ENCODE measurements at places on chromosomes 2 and 18.

DNA sequence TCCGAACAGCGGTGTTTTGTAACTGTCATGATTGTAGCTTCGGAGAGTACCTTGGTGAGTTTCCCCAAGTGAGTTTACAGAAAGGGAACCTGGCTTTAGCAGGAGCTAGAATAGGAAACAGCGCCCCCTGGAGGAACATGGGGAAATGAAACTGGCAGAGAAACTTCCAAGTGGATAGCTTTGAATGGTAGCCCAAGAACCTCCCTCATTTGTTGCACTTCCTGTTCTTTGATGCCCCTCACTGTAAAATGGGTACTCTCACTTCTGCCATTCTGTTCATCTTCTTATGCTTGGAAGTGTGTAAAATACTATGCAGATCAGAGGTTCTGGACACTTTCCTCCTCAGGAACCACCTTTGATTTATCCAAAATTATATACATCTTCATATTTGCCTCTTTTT lies 36.2 kb downstream of the CHST10 start:
- H3K4me1 ChIP-seq = no peaks in the 10 kb centered on the region
- H3K27ac ChIP-seq = no peak overlapping the region
- no peak overlapping the region for H3K4me3 ChIP-seq
- no peaks in the 10 kb centered on the region for H3K36me3 ChIP-seq
- DNase-seq = peak; percentile 79

DNA sequence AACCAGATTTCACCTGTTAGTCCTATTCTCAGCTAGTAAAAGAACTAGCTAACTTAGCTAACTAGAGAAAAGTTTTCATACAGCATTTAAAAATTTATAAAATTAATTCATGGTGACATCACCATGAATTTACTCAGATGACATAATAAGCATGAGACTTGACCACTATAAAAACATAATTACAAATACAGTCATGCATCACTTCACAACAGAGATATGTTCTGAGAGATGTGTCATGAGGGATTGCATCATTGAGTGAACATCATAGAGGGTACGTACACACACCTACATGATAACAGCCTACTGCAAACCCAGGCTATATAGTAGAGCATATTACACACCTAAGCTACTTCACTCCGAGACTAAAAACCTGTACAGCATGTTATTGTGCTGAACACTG lies 481.3 kb upstream of the CHAC2 start:
- H3K27me3 ChIP-seq = no peaks in the 10 kb centered on the region
- no peak overlapping the region for H3K27ac ChIP-seq
- H3K36me3 ChIP-seq = no peaks in the 10 kb centered on the region
- H3K4me1 ChIP-seq = peaks cover 2% of the 10 kb centered on the region
- no peak overlapping the region for H3K4me3 ChIP-seq

DNA sequence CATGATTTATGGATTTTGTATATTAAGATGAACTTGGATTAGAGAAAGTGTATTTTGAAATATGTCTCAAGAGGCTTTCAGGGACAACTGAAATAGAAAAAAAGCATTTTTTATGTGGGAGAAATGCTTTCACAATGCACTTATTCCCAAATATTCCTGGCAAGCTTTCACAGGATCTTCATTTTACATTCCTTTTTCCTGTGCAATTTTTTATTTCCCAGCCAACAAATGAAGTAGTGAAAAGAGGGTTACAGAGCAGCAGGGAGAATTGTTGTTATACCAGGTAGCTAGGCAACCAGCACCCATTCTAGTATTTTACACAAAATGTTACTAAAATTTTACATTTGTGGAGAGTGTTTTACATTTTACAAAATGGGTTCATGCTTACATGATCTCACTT lies 167.0 kb upstream of the RPRM start:
- no peaks in the 10 kb centered on the region for H3K4me1 ChIP-seq
- H3K36me3 ChIP-seq = no peaks in the 10 kb centered on the region
- DNase-seq = no peak
- H3K27me3 ChIP-seq = no peaks in the 10 kb centered on the region
- no peak overlapping the region for H3K27ac ChIP-seq

DNA sequence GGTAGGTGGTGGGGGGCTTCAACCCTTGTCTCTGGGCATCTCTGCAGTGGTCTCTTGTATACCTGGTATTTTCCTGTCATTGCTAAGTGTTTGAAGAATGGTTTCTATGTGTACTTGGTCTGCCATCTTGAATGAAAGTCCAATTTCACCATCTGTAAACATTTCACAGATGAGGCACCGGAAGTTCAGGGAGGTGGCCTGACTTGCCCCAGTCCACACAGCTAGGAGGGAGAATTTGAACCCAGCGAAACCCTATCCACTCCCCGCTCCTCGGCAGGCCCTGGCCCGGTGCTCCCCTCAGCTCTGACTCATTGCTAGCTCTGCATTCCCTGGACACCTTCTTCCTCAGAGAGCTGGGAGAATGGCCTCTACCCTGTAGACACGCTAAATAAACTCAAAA lies 30.5 kb downstream of the ZAP70 start:
- H3K27me3 ChIP-seq = no peaks in the 10 kb centered on the region
- no peak overlapping the region for H3K4me3 ChIP-seq
- DNase-seq = no peak
- H3K36me3 ChIP-seq = no peaks in the 10 kb centered on the region

GRCh38 chr18:63309422-63309821 lies 10.1 kb downstream of the BCL2 start:
- H3K27me3 ChIP-seq = no peaks in the 10 kb centered on the region
- no peaks in the 10 kb centered on the region for H3K36me3 ChIP-seq
- no peak for DNase-seq
- H3K4me3 ChIP-seq = no peak overlapping the region

DNA sequence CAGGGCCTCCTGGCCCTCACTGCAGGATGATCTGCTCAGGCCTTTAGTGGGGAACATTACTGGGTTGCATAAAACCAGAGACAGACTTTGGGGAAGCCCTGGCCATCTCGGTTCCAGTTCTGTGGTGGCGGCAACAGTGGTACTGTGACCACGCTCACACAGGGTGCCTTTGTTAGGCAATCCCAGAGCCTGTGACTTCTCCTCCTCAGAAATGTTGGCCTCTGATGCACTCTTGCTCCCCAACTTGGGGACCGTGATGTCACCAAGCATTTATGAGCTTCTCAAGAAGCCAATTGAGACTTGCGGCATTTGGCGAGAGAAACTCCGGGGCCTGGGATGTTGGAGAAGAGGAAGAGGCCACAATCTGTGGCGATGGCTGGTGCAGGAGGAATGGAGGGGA lies 80.9 kb upstream of the PKDCC start:
- no peaks in the 10 kb centered on the region for H3K36me3 ChIP-seq
- H3K4me1 ChIP-seq = peaks cover 3% of the 10 kb centered on the region
- no peak overlapping the region for H3K27ac ChIP-seq
- no peaks in the 10 kb centered on the region for H3K27me3 ChIP-seq

GRCh38 chr2:19911808-19912509 lies 10.2 kb upstream of the TTC32 start:
- no peak for DNase-seq
- no peaks in the 10 kb centered on the region for H3K27me3 ChIP-seq
- no peaks in the 10 kb centered on the region for H3K36me3 ChIP-seq
- no peak overlapping the region for H3K27ac ChIP-seq
- H3K4me1 ChIP-seq = no peaks in the 10 kb centered on the region

GRCh38 chr2:88913280-88913679 lies 221.8 kb downstream of the RPIA start:
- H3K4me1 ChIP-seq = no peaks in the 10 kb centered on the region
- no peaks in the 10 kb centered on the region for H3K27me3 ChIP-seq
- H3K27ac ChIP-seq = no peak overlapping the region

- no peak for DNase-seq
- H3K4me1 ChIP-seq = no peaks in the 10 kb centered on the region
- no peaks in the 10 kb centered on the region for H3K36me3 ChIP-seq
- H3K4me3 ChIP-seq = no peak overlapping the region
- no peak overlapping the region for H3K27ac ChIP-seq
Observed at GRCh38 chr2:134611316-134611715, 107.5 kb downstream of the TMEM163 start.

DNA sequence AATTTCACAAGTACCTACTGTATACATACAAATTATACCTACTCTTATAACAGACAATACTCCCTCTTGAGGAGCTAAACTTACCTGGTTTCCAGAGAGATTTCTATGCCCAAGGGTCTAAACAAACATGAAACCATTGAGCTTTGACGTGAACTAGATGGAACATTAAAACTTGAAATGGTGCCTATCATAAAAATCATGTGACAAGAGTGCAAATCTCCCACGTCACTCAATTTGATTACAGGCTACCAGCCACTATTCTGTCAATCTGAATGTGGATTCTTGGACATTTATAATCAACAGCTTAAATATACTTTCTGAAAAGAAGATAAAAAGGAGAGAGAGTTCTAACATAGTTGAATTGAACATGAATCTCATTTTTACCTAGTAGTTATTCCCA lies 297.1 kb upstream of the SESTD1 start:
- H3K27me3 ChIP-seq = no peaks in the 10 kb centered on the region
- no peak overlapping the region for H3K4me3 ChIP-seq
- DNase-seq = no peak
- H3K27ac ChIP-seq = no peak overlapping the region
- no peaks in the 10 kb centered on the region for H3K36me3 ChIP-seq

- no peak overlapping the region for H3K27ac ChIP-seq
- H3K4me3 ChIP-seq = no peak overlapping the region
- no peaks in the 10 kb centered on the region for H3K27me3 ChIP-seq
Observed at GRCh38 chr2:20624884-20625485, 25.9 kb downstream of the HS1BP3 start.

DNA sequence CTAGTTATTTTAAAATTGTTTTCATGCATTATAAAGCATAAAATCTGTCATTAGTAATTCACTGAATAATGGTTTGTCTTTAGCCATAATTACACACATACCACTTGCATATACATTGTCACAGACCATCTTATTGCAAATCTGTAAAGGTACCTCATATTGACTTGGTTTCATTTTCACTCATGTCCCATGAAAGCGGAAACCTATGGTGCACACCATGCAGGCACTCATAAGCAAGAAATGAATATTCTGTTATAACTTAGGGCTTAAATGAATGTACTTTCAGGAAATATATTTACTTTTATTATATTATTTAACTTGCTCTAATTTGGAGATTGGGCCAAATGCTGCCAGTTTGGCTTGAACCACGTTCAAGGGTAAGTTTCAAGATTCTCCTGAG lies 29.2 kb upstream of the STK17B start:
- H3K4me3 ChIP-seq = no peak overlapping the region
- H3K36me3 ChIP-seq = no peaks in the 10 kb centered on the region
- H3K27me3 ChIP-seq = no peaks in the 10 kb centered on the region

- H3K27me3 ChIP-seq = no peaks in the 10 kb centered on the region
- DNase-seq = no peak
- no peak overlapping the region for H3K27ac ChIP-seq
- no peaks in the 10 kb centered on the region for H3K36me3 ChIP-seq
- peaks cover 7% of the 10 kb centered on the region for H3K4me1 ChIP-seq
- H3K4me3 ChIP-seq = no peak overlapping the region
Observed at GRCh38 chr2:110858993-110859701, 126.8 kb downstream of the ACOXL start.

- peaks cover 3% of the 10 kb centered on the region for H3K36me3 ChIP-seq
- no peak for DNase-seq
- no peak overlapping the region for H3K27ac ChIP-seq
- no peaks in the 10 kb centered on the region for H3K27me3 ChIP-seq
- H3K4me1 ChIP-seq = no peaks in the 10 kb centered on the region
Observed at GRCh38 chr2:237096201-237096600, 10.5 kb downstream of the COPS8 start.

DNA sequence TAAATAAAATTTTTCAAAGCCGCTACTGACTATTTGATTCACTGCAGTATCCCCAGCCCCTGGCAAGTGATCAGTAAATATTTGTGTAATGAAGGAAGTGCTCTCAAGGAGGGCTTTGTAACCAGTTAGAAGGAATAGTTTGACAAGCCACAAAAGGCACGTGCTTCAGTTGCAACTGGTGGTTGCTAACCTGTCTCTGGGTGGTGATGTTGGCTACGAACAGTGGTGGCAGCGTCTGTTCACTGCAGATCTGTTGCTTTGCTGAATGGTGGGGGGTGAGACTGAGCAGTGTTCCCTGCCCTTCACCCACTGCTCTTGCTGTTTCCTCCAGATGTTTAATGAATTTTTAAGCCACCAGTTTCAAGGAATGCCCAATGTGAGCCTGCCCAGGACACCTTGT lies 73.9 kb upstream of the SIX2 start:
- H3K27ac ChIP-seq = no peak overlapping the region
- H3K27me3 ChIP-seq = no peaks in the 10 kb centered on the region
- no peaks in the 10 kb centered on the region for H3K36me3 ChIP-seq
- no peak for DNase-seq
- H3K4me3 ChIP-seq = no peak overlapping the region

DNA sequence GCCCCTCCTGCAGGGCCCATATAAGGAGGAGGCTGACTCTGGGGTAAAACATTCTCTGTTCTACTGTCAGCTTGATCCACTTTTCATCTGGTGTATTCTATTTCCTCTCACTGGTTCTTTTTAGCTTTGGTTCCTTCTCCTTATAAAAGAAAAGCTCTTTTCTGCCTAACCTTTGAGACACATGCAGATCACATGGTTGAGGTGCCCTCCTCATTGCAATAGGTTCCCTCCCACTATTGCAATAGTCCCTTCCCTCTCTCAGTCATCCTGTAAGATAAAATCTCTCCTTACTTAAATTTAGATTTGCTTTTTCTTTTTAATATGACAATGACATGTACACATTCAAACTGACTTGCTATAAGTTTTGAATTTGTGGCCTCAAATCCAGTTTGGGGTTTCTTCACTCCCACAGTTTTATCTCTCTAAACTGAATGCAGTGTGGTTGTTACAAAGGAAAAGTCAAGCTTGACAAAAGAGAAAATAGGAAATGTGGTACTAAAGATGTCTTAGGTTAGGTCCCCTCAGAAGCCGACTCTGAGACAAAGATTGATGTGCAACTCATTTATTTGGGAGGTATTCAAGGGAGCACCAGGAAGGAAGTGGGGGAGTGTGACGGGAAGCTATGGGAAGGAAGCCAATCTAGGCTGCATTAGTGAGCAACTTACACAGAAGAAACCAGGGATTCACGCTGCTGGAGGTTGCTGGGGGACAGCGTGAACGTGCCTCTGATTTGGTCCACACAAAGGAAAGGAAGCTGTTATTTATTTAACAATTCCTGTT lies 127.6 kb upstream of the LINC00305 start:
- H3K27ac ChIP-seq = no peak overlapping the region
- no peak for DNase-seq
- H3K4me1 ChIP-seq = peaks cover 6% of the 10 kb centered on the region
- peaks cover 2% of the 10 kb centered on the region for H3K36me3 ChIP-seq
- no peak overlapping the region for H3K4me3 ChIP-seq

DNA sequence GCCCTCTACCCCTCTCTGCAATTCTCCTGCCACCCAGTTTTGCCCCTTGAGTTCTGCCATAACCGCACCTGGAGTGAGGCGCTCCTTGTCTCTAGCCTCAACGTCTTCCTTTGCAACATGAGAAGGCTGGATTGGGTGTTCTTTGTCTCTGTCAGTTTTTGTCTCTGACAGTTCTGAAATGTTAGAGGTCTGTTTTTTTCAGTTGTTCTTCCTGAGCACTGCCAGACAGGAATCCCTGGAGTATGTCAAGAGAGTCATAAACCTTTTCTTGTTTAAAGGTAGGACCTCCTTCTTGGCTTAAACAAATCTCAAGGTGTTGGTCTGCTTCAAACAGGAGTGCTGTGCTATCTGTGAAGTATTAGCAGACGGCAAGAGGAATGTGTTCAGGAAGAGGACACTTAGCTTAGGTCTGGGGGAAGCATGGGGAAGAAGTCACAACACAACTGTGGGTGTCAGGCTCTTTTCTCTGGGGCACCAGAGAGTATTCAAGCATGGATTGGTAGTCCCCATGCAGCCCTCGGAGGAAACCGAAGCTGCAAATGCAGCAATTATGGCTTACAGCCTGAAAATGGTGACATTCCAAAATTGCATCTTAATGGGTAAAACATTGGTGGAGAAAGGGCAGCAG lies 32.3 kb downstream of the AFF3 start:
- no peak overlapping the region for H3K4me3 ChIP-seq
- H3K27me3 ChIP-seq = peaks cover 22% of the 10 kb centered on the region
- no peak overlapping the region for H3K27ac ChIP-seq
- no peak for DNase-seq
- H3K4me1 ChIP-seq = peaks cover 2% of the 10 kb centered on the region
